ENCODE measurements at places on chromosomes 3 and 15. TPM values are rescaled to one million over a fixed set of nuclear protein-coding genes. Genes with fewer than 3 reads are reported as not detected.

The CA12 gene
- total RNA-seq, result 101 TPM

The LSAMP gene
- 10.7 TPM for total RNA-seq

The SGO1 gene
- 0.17 TPM for total RNA-seq

The GOLGA8J gene
- total RNA-seq, result 0.09 TPM

The IL17RC gene
- total RNA-seq, result 37.8 TPM

The GP9 gene
- not detected for total RNA-seq

The CHRD gene
- 6.1 TPM for total RNA-seq

The CCR9 gene
- not detected for total RNA-seq

The SAXO2 gene
- total RNA-seq, result 0.32 TPM

The LIPH gene
- total RNA-seq, result under 0.01 TPM

The UPK1B gene
- total RNA-seq, result under 0.01 TPM

The PPM1M gene
- total RNA-seq, result 27.0 TPM

The GOLGA6L7 gene
- total RNA-seq, result not detected

The TATDN2 gene
- total RNA-seq, result 10.1 TPM

The CFAP20DC gene
- 1.0 TPM for total RNA-seq

The SCN11A gene
- not detected for total RNA-seq

The P2RY14 gene
- not detected for total RNA-seq

The ATP8B4 gene
- 29.4 TPM for total RNA-seq

The RGMA gene
- total RNA-seq, result 1.1 TPM

The PTX3 gene
- 89.6 TPM for total RNA-seq

The SSUH2 gene
- not detected for total RNA-seq

The P3H2 gene
- total RNA-seq, result 2.6 TPM
